H1 (cell line): ENCODE measurements at places on chromosomes 2 and 18.

GRCh38 chr2:63849381-63850203, 7.9 kb downstream of the UGP2 start:
- peaks cover 22% of the 10 kb centered on the region for H3K4me1 ChIP-seq
- H3K36me3 ChIP-seq = no peaks in the 10 kb centered on the region
- peak overlapping the region; percentile 14 for H3K4me3 ChIP-seq

DNA sequence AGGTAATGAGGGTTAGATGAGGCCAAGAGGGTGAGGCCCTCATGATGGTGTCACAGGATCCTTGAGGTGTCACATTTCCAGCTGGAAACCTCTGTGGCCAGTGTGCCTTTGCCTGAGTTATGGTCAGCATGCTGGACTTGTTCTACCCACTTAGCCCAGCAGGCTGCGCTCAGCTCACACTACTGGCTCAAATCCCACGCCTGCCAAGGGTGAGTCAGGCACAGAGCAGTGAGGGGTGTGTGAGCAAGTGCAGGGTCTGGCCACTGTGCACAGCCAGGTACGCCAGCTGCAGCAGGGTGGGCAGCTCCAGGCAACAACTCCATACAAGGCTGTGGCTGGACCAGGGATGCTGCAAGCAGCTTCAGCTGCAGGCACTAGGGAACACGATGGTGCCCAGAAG, 616.6 kb upstream of the FSHR start:
- no peaks in the 10 kb centered on the region for H3K27me3 ChIP-seq
- no peak overlapping the region for H3K4me3 ChIP-seq
- no peak overlapping the region for H3K27ac ChIP-seq
- peak; percentile 87 for DNase-seq
- no peaks in the 10 kb centered on the region; the same call in 1 of the 2 replicates for H3K4me1 ChIP-seq

DNA sequence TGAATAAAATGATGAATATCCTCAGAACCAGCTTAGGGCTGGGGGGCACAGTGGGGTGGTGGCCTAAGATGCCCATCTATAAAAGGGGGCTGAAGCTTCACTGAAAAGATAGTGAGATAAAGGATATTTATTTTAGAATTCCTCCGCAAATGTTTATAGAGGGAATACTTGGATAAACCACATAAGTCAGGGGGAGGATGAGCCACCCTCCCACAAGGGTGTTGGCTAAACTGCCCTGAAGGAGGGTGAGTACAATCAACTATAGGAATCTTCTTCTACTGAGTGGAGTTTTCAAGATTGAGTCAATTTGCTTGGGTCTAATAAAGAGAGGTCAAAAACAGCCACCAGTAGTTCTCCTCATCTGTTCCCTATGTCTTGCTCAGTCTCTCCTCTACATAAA, 114.5 kb upstream of the TANK start:
- H3K36me3 ChIP-seq = no peaks in the 10 kb centered on the region
- no peak overlapping the region for H3K27ac ChIP-seq
- no peak overlapping the region for H3K4me3 ChIP-seq
- no peaks in the 10 kb centered on the region for H3K27me3 ChIP-seq

GRCh38 chr2:195498176-195498575, 158.8 kb upstream of the SLC39A10 start:
- H3K36me3 ChIP-seq = no peaks in the 10 kb centered on the region
- DNase-seq = peak; percentile 13
- no peak overlapping the region for H3K4me3 ChIP-seq
- H3K4me1 ChIP-seq = no peaks in the 10 kb centered on the region

- H3K4me3 ChIP-seq = no peak overlapping the region
- H3K27ac ChIP-seq = no peak overlapping the region
- no peaks in the 10 kb centered on the region for H3K4me1 ChIP-seq
- no peaks in the 10 kb centered on the region for H3K27me3 ChIP-seq
- H3K36me3 ChIP-seq = no peaks in the 10 kb centered on the region
Measured at GRCh38 chr18:78768221-78768620, 211.4 kb upstream of the SALL3 start.

DNA sequence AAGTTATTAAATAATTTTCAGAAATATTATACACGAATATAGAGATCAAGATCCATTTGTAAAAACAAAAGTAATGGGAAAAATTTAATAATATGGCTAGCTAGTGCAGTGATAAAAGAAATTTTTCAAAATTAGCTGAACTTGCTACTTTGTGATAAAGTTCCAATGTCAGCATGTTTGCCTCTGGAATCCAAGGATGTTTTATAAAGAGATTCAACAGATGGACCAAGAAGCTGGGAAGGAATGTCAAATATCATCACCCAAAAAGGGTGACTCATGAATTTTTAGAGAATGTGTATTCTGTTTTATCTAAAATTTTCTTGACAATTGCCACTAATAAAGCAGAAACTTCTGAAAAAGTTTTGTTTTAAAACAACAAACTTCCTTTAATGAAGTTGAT, 95.3 kb downstream of the FSIP2 start:
- H3K4me1 ChIP-seq = no peaks in the 10 kb centered on the region
- no peak overlapping the region for H3K27ac ChIP-seq
- DNase-seq = no peak
- H3K4me3 ChIP-seq = no peak overlapping the region

GRCh38 chr18:41613003-41613609, 341.9 kb upstream of the PIK3C3 start:
- DNase-seq = no peak
- H3K27me3 ChIP-seq = no peaks in the 10 kb centered on the region
- H3K36me3 ChIP-seq = no peaks in the 10 kb centered on the region
- H3K4me1 ChIP-seq = no peaks in the 10 kb centered on the region
- H3K27ac ChIP-seq = no peak overlapping the region

DNA sequence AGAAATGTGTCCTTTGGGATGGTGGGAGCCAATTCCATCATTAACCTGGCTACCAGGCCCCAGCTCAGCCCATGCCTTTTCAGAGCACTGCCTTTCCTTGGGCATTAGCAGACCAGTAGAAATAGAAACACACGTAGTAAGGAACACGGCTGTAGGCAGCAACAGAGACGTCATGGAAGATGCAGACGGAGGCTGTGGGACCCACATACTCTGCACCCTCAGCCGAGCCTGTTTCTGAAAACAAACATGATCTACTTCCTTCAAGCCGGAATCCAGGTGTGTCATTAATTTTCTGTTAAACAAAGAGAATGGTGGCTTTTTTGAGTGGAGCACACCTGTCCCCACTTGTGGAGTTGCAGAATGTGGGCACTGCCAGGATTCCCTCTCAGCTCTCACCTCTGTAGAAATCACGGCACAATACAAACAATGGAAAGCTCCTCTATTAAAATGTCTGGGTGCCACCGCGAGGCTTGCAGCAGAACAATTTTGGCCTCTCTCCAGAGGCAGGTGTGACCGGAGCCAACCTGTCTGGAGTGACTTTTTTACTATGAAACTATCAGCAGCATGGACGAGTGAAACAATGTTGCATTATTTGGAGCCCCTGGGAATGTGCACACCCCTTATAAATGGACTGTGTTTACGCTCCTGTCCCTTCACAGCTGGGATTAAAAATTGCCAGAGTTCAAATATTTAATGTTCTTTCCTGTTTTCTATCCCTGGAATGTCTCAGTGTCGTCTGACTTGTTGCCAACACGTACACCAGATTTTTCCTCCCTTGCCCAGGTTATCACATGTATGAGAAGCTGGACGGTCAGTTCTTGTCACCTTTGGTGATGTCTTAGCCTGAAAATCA, 31.7 kb downstream of the SPP2 start:
- DNase-seq = no peak
- H3K27ac ChIP-seq = no peak overlapping the region
- no peaks in the 10 kb centered on the region for H3K27me3 ChIP-seq
- H3K36me3 ChIP-seq = no peaks in the 10 kb centered on the region
- no peaks in the 10 kb centered on the region for H3K4me1 ChIP-seq

- H3K4me1 ChIP-seq = peaks cover 5% of the 10 kb centered on the region; the same call in 1 of the 2 replicates
- no peak within 1 kb of the TSS for H3K27ac ChIP-seq
- DNase-seq = peak; percentile 65
- H3K27me3 ChIP-seq = peaks cover 26% of the 10 kb centered on the region
- peak within 1 kb of the TSS; percentile 55 for H3K4me3 ChIP-seq
Measured at GRCh38 chr2:208406474-208407451, at the start of gene PTH2R. Gene PTH2R, plus strand, starts transcription at chr2:208406792. Its CDS starts 252 bp downstream, at chr2:208407044.

DNA sequence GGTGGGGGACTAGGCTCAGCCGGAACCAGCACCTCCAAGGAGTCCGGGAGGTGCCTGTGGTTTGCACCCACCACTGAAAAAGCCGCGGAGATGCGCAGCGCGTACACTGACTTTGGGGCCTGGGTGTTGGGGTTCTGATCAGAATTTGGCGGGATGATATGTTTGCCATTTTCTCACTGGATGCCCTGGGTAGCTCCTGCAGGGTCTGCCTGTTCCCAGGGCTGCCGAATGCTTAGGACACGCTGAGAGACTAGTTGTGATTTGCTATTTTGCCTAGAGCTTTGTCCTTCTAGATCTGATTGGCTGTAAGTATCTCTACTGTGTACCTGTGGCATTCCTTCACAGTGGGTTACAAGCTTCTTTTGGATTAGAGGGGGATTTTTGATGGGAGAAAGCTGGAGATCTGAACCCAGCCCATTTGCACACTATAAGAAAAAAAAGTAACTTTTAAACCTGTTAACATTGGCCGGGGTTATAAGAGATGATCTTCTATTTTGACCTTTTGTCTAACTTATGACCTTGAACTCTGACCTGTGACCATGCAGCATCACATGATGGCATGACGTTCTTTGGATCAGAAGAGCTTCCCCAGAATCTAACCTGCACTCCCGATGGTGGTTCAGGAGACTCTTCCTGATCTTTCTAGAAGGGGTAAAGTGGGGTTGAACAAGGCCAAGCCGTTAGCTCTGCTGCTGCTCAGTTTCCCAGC, 1.6 kb downstream of the KCNE4 start:
- H3K27me3 ChIP-seq = no peaks in the 10 kb centered on the region
- no peaks in the 10 kb centered on the region for H3K36me3 ChIP-seq
- no peak overlapping the region for H3K27ac ChIP-seq
- peaks cover 15% of the 10 kb centered on the region for H3K4me1 ChIP-seq

- no peak overlapping the region for H3K4me3 ChIP-seq
- peaks cover 9% of the 10 kb centered on the region; the same call in 1 of the 2 replicates for H3K4me1 ChIP-seq
- no peak for DNase-seq
- no peaks in the 10 kb centered on the region for H3K27me3 ChIP-seq
- H3K36me3 ChIP-seq = no peaks in the 10 kb centered on the region
- H3K27ac ChIP-seq = no peak overlapping the region
Measured at GRCh38 chr2:54090521-54091117, 24.8 kb upstream of the ACYP2 start.

GRCh38 chr2:181879295-181879694, 12.2 kb upstream of the ITPRID2 start:
- no peak overlapping the region for H3K27ac ChIP-seq
- no peak overlapping the region for H3K4me3 ChIP-seq
- H3K27me3 ChIP-seq = no peaks in the 10 kb centered on the region
- no peak for DNase-seq
- H3K4me1 ChIP-seq = no peaks in the 10 kb centered on the region

DNA sequence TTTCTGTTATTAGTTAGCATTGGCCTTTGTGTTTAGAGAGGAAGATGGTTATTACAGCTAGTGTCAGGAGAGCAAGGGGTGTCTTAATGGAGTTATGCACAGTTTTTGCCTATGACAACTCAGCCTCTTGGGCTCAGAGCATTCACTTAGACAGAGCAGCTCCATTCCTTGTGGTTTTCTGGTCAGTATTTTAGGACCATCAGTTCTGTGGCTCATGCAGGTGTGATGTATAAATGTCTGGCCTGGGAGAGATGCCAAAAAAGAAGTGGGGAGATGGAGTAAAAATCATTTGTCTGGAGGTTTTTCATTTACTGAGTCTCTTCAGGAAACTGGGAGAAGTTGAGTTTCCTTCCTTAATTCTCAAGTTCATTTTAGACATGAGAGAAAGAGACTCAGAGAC, 79.7 kb downstream of the PRKCE start:
- H3K27ac ChIP-seq = no peak overlapping the region
- DNase-seq = no peak
- no peaks in the 10 kb centered on the region for H3K36me3 ChIP-seq
- no peak overlapping the region for H3K4me3 ChIP-seq

GRCh38 chr2:219428469-219428868, 6.2 kb upstream of the SPEG start:
- no peak overlapping the region for H3K27ac ChIP-seq
- H3K4me3 ChIP-seq = no peak overlapping the region
- H3K4me1 ChIP-seq = no peaks in the 10 kb centered on the region
- no peak for DNase-seq

DNA sequence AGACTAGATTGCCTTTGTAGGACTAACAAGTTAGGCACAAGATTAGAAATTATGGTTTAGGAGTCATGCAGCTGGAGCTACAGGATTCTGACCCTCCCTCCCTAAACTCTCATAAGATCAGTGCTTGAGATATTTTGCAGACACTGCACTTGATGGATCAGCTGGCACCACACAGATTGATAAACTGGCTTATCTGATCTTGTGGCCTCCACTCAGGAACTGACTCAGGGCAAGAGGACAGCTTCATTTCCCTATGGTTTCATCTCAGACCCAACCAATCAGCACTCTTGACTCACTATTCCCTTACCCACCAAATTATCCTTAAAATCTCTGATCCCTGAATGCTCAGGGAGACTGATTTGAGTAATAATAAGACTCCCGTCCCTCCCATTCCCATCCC, 152.3 kb downstream of the DIS3L2 start:
- no peak for DNase-seq
- H3K27me3 ChIP-seq = no peaks in the 10 kb centered on the region
- H3K27ac ChIP-seq = no peak overlapping the region

GRCh38 chr2:133972786-133973185, 281.1 kb upstream of the MGAT5 start:
- no peak overlapping the region for H3K27ac ChIP-seq
- no peak for DNase-seq
- H3K36me3 ChIP-seq = no peaks in the 10 kb centered on the region
- no peaks in the 10 kb centered on the region for H3K27me3 ChIP-seq
- no peak overlapping the region for H3K4me3 ChIP-seq

- no peak overlapping the region for H3K4me3 ChIP-seq
- no peaks in the 10 kb centered on the region; the same call in 1 of the 2 replicates for H3K4me1 ChIP-seq
- no peaks in the 10 kb centered on the region for H3K27me3 ChIP-seq
- no peak for DNase-seq
- H3K36me3 ChIP-seq = no peaks in the 10 kb centered on the region
- H3K27ac ChIP-seq = no peak overlapping the region
Measured at GRCh38 chr2:43192744-43193651, 33.4 kb downstream of the ZFP36L2 start.

GRCh38 chr18:68676913-68677312, 38.0 kb downstream of the TMX3 start:
- H3K4me3 ChIP-seq = no peak overlapping the region
- H3K36me3 ChIP-seq = peaks cover 11% of the 10 kb centered on the region
- no peak overlapping the region for H3K27ac ChIP-seq
- DNase-seq = no peak

- H3K4me1 ChIP-seq = no peaks in the 10 kb centered on the region
- 0 out of 2 replicates have a peak, but pooled peaks cover under 1% of the 10 kb centered on the region for H3K36me3 ChIP-seq
Measured at GRCh38 chr18:26335156-26335555, 108.9 kb downstream of the TAF4B start.
